ENCODE measurements at places on chromosomes 7 and 10.
A peak's percentile ranks its signal among the peaks of the same experiment; 100 is the strongest.

- no peak for DNase-seq
Measured at GRCh38 chr10:102408131-102408727, 10.4 kb downstream of the PSD start.

DNA sequence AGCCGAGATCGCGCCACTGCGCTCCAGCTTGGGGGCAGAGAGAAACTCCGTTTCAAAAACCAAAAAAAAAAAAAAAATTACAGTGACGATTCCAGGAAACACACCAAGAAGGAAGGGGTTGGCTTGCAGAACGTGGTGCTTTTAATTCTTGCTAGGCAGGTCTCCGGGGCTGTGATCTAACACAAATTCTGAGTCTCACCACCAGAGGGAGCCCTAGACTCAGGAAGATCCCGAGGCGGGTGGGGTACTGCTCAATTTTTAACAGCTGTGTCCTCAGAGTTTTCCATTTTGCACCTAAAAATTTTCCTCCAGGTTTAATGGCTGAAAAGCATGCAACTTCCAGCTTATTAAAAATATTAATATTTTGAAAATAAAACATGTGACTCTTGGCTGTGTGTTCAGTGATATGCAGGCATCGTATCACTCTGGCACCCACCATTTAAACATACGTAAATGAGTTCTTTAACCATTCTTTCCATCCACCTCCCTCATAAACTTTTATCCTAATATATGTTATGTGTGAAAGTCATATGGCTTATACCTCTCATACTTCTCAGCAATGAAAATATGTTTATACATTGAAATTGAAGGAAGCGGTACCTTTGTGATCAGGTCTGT, 26.5 kb upstream of the NUB1 start:
- peak; percentile 53 for DNase-seq

DNA sequence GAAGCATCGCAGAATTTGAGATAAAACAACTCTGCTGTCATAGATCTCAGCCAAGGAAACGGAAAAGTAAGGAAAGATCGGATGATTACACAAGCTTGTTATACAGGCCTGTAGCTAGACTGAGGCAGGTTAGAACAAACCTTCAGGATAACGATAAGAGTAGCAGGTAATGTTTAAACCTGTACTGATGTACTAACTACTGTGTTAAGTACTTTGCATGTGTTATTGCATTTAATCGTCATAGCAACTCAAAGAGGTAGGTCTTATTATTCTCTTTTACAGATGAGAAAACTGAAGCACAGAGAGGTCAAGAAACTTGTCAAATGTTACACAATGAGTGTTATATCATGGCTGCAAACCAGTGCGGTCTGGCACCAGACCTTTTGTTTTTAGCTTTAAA, 352.5 kb downstream of the GPAM start:
- DNase-seq: no peak

DNA sequence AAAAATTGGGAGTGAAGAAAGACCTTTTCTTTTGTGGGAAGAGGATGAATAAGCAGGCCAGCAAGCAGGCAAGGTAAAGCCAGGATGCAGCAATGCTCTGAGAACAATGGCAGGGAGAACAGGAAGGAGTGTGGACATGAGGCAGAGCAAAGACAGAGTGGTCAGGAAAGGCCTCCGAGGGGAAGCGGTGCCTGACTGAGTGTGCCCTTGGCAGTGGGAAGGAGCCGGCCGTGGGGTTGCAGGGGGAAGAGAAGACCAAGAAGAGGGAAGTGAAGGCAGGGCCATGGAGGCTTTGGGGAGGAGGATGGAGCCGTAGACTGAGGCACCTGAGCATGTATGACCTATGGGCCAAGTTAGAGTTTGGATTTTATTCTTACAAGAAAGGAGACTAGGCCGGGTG, 21.9 kb upstream of the ZNF212 start:
- no peak for DNase-seq

- no peak for DNase-seq
Measured at GRCh38 chr7:65397730-65398142, 24.1 kb downstream of the ZNF92 start.

- no peak for DNase-seq
Measured at GRCh38 chr7:139948587-139949335, 114.0 kb downstream of the PARP12 start.

DNA sequence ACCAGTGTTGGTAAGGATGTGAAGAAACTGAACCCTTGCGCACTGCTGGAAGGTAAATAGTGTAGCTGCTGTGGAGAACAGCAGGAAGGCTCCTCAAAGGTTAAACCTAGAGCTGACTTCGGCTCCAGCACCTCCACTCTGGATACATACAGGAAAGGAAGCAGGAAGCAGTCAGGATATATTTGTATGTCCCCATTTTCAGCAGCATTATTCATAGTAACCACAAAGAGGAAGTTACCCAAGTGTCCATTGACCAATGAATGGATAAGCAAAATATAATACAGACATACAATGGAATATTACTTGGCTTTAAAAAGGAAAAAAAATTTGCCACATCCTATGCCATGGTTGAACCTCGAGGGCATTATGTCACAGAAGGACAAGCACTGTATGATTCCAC, 15.0 kb downstream of the RET start:
- no peak for DNase-seq

GRCh38 chr10:10591715-10592341, 425.8 kb upstream of the CELF2 start:
- DNase-seq: no peak

GRCh38 chr7:116087984-116088383, 57.4 kb upstream of the TFEC start:
- no peak for DNase-seq

DNA sequence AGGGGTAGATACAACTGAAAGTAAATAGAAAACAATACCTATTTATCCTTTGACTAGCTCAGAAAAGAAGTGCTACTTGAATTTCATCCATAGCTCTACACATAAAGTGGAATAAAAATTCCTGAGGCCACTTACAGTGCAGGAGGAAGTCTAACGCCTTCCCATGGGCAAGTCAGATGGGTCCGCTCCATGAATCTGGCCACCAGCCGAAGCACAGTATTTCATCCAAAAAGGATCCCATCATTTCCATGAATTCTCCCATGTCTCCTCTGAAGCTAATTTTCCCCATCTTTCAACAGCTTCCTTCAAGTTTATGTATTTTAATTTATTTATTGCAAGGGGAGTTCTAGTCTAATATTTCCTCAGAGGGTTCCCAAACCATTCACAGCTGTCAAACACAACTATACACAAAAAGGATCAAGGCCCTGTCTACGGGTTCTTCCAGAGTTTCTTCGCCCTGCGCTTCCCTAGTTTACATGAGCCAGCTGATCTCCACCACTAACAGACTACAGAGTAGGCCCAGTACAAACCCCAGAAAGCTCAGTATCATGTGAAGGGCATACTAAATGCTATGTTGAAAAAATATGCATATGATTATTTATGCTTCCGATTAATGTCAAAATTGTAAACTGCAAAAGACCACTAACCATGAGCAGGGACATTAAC, 184.7 kb downstream of the DOCK4 start:
- DNase-seq: no peak

- peak; percentile 46 for DNase-seq
Measured at GRCh38 chr10:50511492-50512213, 112.1 kb downstream of the SGMS1 start.

DNA sequence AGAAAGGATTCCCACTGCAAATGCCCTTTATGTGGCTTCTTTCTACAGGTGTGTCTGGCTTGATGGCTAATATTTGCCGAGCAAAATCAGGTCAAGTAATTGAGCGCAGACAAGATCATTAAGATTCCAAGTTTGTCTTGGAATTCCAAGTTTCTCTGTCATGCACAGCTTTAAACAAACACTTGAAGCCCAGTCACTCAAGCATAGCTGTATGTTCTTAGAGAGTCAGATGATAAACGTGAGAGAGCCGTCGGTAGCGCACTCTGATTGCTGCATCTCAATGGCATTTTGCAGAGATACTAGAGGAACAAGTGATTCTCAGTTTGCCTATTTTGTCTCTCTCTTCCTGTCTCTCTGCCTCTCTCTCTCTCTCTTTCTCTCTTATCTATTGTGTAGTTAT, 658 bp downstream of the DMBT1 start:
- no peak for DNase-seq

GRCh38 chr7:137480824-137481365, 137.4 kb upstream of the PTN start:
- DNase-seq: no peak

- DNase-seq: no peak
Measured at GRCh38 chr10:26682931-26683330, 14.6 kb upstream of the PDSS1 start.

DNA sequence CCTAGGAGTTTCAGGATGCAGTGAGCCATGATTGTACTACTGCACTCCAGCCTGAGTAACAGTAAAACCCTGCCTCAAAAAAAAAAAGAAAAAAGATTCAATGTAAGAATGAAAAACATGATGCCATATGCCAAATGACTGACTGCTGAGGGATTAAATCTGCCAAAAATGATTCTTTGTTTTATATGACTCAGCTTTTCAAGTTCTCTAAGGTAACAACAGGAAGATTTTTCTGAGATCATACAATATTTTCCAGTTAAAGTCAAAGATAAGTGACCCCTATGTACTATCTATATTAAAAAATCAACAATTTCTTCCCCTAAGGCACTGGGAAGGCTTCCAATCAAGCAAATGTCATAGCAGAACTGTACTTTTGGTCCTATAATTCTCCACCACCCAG, 271.2 kb upstream of the IMMP2L start:
- no peak for DNase-seq

GRCh38 chr7:131013716-131014115, 279.7 kb upstream of the KLF14 start:
- no peak for DNase-seq

DNA sequence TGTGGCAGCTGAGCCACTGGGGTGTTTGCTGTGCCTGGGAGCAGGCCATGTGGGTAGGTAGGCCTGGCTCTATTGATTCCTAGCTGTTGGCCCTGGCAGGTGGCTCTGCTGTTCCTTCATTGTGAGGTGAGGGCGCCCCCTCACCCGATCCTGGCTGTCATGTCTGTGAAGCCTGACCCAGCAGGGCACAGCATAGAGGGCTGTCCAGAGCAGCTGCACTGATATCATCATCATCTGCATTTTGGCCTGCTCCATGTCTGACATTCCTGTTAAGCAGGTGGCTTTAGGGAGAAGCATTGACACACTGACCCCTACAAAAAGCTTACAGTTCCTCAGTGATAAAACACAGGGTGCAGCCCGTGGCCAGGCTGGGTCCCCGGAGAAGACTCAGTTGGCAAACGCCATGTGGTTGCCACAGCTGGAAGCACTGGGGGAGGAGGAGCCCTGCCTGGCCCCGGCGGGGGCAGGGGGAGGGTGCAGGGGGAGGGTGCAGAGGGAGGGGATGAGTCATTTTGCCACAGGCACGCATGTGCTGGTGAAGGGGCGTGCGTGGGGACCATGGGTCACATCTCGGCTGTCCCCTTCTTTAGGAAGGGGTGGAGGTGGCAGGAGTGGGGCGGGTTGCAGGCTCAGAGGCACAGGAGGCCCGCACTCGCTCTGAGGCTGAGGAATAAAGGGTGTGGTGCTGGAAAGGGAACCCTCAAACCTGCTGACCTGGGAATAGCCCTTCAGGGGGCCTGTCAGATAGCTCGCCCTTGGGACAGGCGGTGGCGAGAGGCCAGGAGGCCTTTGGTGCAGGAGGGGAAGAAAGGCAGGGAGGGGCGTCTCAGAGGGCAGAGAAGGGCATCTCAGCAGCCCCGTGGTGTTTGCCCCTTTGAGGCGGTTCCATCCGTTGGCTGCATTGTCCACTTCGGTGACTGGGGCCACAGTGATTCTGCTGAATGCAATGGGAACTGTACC, 31.6 kb downstream of the IKZF1 start:
- DNase-seq: peak; percentile 88

DNA sequence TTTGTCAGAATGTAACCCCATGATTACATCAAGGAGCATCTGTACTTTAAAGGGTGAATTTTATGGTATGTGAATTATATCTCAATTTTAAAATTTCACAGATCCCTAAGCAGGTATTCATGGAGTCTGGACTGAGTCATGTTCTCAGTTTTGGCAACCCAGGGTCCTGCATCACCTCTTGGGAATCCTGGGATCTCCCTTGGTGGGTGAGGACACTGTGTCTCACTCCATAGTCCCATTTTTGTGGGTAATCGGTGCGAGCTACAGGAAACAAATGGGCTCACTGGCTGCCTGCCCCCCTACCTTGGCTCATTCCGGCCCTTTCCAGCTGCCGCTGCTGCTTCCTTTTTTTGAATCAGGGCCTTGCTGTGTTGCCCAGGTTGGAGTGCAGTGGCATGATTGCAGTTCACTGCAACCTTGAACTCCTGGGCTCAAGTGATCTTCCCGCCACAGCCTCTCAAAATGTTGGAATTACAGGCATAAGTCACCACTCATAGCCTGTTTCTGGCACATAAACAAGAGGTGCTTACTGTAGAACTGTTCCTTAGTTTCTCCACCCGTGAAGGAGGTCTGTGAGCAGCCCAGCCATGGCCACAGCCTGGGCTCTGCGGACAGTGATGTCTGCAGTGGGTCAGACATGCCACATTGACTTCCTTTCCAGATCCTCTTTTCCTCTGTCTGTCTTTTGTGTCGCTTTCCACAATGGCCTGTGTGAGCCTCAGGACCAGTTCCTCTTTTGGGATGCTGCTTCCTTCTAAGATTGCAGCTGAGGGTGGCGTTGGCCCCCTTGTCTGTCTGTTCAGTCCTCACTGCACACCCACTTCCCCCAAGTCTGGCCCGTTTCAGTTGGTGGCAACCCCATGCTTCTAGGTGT, 14.5 kb downstream of the PALD1 start:
- DNase-seq: no peak
